ENCODE measurements at places on chromosomes 11 and 22.

GRCh38 chr11:129992161-129992944 lies 10.3 kb downstream of the PRDM10 start:
- peak; percentile 19 for DNase-seq

GRCh38 chr11:120211522-120212258 lies 858 bp downstream of the OAF start:
- no peak for DNase-seq

DNA sequence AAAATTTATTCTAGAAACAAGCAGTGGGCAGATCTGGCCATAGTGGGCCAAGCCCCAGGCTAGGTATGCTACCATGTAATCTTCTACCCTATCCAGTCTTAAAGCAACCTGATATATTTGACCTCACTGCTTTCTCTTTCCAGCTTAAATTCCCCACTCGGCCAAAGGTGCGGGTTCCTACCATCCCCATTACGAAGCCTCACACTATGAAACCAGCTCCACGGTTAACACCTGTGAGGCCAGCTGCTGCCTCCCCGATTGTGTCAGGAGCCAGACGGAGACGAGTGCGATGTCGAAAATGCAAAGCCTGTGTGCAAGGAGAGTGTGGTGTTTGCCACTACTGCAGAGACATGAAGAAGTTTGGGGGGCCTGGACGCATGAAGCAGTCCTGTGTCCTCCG lies 21.2 kb upstream of the GRK2 start:
- no peak for DNase-seq

DNA sequence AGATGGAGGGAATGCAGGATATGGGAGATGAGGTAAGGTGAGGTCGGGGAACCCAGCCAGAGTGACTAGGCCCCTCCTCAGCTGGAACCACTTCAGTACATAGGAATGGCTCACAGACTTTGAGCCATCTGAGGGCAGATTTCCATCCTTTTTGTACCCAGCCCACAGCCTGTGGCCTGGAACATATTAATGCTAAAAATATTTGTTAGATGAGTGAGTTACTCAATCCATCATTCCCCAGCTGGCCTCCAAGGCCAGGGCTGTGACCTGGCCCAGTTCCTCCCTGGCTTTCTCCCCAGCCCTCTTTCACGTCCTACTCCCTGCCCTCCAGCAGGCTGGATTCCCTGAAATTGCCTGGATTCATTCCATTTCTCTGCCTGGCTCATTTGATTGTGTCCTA lies 57.2 kb upstream of the PRDM11 start:
- DNase-seq: no peak

DNA sequence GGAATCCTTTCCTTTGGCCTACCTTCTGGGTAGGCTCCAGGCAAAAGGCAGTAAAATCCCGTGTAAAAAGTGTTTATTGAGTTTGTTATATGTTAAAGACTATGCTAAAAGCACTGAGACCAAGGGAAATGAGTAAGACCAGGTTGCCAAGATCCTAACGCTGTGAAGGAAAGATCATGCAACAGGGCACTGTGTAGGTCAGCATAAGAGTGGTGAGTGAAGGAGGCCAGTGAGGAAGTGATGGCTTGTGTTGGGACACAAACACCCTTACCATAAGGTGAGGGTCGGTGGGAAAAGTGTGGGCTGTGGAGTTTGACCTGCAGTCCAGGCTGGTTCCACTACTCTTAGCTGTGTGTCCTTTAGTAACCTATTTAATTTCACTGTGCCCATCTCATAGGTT lies 202.1 kb downstream of the DBX1 start:
- no peak for DNase-seq

- no peak for DNase-seq
These were observed 53.9 kb upstream of the SHISAL1 start for GRCh38 chr22:44366372-44367300.

- no peak for DNase-seq
These were observed 22.0 kb upstream of the ACER3 start for GRCh38 chr11:76838678-76839068.

- DNase-seq: no peak
These were observed 55.7 kb downstream of the ATM start for GRCh38 chr11:108278546-108278945.

GRCh38 chr22:17232406-17232805 lies 13.2 kb upstream of the ADA2 start:
- DNase-seq: no peak

- DNase-seq: no peak
These were observed 5.2 kb upstream of the TBCEL start for GRCh38 chr11:121018746-121019145.

DNA sequence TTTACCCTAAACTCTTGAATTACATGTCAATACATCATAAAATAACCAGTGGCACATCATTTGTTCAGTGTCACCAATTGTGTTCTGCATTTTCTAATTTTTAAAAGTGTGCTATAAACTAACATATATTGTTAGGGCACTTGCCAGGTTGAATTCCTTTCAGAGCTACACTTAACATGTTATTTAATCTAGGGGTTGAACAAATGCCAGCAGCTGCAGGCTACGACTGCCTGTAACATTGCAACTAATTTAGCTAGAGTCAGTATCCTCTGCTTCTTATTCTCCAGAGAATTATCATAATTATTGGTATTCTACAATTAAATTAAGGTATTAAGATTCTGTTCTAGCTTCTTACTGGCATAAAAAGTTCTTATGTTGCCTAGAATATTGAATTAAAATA lies 46.4 kb upstream of the ARHGAP42 start:
- DNase-seq: no peak

DNA sequence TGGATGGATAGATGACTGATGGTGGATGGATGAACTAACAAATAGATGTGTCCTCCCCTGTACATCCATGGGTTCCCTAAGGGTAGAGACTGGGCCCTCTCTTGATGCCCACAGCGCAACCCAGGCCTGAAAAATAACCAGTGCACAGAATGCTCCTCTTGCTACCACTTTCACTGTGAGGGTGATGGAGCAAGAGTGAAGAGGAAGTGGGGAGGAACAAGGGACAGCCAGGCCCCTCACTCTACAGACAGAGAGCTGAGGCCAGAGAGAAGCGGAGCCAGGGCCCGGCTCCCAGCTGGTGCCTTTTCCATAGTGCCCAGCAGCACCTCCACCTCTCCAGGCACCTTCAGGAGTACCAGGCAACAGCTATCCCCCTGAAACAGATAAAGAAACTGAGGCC lies 67.7 kb downstream of the THAP12 start:
- no peak for DNase-seq

- DNase-seq: no peak
These were observed 11.6 kb downstream of the TCIRG1 start for GRCh38 chr11:68050371-68050841.

DNA sequence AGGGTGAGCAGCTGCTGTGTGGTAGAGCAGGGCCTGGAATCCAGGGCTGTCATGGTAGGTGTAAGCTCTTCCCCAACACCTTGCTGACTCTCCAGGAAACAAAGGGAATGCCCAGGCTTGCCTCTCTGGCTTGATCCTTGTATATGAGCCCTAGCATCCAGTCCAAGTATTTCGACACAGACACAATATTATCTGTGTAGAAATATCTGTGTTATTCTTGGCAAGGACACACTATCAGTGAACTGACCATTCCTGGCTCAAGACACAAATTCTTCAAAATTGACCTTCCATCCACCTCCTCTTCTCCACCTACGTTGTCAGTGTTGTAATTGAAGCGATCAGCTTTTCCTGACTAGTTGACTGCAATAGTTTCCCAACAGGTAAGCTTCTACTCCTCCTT lies 312.0 kb upstream of the NARS2 start:
- no peak for DNase-seq

DNA sequence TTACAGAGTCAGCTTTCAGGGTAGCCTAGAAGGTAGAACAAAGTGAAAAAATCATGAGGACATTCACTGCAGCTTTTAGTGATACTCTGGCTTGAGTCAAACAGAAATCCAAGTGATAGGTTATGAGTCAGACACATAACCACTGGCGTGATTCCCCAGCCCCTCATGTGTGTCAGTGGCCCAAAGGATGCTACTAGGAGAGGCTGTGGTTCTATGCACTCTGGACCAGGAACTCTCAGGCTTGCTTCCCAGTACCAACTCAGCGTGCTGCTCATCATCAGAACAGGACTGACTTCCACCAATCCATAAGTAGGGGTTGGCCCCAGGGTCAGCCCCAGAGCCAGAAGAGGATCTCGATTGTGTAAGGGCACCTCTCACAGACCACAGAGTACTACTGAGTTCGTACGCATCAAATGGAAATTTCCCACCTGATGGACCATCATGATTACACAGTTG lies 116.8 kb downstream of the MED15 start:
- no peak for DNase-seq

DNA sequence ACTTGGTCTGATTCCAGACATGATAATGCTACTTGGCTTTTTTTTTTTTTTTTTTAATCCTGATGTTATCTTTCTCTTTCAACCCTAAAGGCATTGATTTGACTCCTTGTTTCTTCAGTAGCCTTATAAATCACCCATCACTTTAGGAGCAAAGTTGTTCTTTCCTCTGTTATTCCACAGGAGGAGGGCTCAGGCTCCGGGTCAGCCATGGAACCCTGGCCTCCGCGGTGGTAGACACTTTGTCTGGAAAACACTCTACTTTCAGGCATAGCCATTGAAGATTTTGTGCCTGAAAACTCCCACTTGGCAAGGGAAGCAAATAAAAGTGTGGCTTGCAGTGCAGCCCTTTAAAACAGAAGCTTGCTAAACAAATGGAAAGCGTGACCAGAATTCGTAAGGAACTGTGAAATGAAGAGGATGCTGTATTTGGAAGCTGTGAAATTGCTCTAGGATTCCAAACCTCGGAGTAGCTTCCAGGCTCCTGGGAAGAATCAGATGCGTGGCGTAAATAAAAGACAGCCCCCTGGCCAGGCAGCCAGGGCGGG lies 44.9 kb downstream of the ARHGAP8 start:
- DNase-seq: no peak

DNA sequence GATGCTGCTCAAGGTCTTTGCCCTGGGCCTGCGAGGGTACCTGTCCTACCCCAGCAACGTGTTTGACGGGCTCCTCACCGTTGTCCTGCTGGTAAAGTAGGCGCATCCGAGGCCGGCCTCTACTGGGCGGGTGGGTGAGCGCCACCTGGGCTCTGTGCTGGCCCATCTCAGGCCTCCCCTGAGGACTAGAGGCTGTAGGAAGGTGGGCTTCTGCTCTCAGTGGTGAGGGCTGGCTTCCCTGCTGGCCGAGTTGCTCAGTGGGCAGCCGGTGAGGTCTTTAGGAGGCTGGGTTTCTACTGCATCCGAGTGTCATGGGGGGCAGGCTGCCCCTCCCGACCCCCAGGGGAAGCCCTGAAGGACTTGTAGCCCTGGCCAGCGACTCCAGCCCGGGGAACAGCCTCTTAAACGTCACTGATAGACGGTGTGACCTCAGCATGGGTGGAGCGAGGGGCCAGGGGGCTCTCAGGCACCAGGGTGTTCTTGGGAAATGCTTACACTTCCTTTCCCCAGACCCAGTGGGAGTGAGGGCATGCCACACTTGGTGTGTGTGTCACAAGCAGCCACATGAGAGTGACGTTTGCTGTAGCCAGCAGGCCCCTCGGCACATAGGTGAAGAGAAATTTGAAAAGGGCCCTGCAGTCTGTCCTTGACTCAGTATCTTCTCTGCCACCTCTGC lies 30.3 kb downstream of the TPCN2 start:
- DNase-seq: no peak

- DNase-seq: no peak
These were observed 16.5 kb downstream of the NCAM1 start for GRCh38 chr11:112977755-112978154.
